NCI-H2171 treated with DMSO at 0.1 percent for 48 hours (cell line): ENCODE measurements at places on chromosomes 5 and 9.

DNA sequence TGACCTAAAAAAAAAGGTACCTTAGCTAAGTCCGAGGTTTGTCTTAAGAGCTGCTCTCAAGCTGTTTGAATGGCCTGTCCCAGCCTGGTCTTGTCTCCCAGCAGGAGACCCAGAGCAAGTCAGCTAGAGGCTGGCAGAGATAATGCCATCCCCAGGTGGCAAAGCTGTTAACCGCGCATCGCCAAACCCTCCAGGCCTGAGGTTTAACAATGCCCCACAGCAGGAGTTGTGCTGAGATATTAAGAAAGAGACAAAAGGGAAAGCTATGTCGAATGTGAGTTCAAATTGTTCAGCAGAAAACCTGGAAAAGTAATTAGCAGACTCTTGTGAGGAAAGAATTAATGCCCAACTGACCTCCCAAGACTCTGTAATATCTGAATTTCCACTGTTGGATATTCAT is 187.1 kb downstream of the FSTL4 start:
- DNase-seq = peak; percentile 6

GRCh38 chr5:141692533-141692888 is 10.5 kb upstream of the ARAP3 start:
- no peak for DNase-seq

DNA sequence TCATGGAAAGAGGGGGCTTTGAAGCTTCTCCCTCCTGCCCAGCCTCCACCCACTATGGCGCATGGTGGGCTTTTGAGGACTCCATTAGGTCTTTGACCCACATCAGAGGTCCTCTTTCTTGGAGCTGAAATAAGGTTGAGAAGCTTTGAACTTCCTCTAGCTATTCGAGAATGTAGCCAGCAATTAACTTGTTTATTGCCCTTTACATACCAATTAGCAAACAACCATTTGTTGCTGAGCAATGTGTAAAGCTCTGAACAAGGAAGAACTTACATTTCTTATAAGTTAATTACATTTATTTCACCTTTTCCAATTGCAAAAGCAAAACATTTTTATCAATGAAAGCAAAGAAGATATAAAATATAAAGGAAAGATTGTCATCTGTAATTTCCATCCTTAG is 30.5 kb upstream of the FOXB2 start:
- no peak for DNase-seq

DNA sequence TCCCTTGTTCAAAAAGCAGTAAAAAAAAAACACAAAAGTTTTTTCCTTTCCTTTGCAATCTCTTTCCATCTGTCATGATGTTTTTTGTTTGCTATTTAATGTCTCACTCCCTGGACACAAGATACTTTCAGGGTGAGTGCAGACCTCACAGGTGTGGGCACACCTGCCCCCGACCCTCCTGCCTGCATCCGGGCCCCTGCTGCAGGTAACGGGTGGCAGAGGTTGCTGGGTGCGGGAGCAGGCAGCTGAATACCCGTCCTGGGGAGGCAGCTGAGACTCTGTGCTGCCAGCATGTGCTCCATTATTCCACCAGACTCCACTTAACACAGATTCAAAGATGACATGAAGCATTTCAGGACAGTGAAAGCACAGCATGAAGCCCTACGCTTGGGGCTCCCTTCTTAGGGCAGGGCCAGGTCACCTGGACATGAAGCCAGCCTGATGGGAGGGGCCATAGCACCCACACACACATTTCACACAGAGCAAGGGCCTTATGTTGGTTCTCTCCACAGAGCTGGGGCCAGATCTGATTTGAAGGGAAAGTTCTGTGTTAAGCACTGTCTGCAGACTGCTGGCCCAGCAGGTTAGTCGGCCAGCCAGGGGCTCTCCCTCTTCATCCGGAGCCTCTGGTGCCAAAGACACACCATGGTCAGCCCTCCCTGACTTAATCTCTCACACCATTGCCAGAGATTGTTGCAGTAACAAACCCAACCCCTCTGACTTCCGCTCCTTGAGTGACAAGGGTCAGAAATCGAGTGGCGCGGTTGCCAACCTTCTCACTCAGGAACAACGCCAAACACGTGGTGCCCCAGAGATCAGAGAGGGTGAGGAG is 13.0 kb downstream of the NEK6 start:
- DNase-seq = peak; percentile 26

- peak; percentile 8 for DNase-seq
Observed at GRCh38 chr5:165209101-165209727, 1703.8 kb downstream of the MAT2B start.

- no peak for DNase-seq
Observed at GRCh38 chr5:88251048-88251711, 17.5 kb downstream of the TMEM161B start.

- no peak for DNase-seq
Observed at GRCh38 chr9:136175616-136176197, 29.2 kb downstream of the LHX3 start.

- DNase-seq = no peak
Observed at GRCh38 chr5:172110260-172110815, 77.7 kb downstream of the STK10 start.

GRCh38 chr5:35161652-35162273 is 68.5 kb downstream of the PRLR start:
- DNase-seq = no peak

DNA sequence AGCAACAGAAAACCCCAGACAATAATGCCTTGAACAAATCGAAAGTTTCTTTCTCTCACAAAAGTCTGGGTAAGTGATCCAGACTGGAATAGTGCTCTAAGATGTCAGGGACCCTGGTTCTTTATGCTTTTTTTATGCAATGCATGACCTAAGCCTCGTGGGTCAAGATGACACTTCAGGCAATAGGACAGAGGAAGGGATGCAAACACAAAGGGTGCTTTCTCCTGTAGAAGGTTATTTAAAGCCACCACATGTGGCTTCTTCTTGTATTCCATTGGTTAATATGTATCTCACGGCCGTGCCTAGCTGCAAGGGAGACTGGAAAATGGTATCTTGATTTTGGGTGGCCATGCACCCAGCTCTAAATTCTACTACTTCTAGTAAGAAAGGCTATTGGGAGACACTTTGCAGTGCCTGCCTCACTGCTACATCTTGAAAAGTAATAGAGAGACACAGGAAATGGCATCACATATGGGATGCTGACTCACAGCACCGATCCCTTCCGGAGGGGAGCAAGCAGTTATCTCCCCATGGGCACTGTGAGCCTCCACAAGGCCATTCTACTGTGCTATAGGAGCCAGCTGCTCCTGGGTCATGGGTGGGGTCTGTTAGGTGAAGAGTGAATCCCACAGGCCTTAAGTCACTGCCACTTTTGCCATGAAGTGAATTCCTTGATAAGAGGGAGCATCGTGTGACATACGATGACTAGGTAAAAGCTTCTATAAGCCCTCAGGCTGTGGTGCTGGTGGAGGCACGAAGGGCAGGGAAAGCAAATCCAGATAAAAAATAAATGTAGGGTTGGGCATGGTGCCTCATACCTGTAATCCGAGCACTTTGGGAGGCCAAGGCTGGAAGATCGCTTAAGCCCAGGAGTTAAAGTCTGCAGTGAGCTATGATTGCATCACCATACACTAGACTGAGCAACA is 32.5 kb upstream of the RAB14 start:
- no peak for DNase-seq

DNA sequence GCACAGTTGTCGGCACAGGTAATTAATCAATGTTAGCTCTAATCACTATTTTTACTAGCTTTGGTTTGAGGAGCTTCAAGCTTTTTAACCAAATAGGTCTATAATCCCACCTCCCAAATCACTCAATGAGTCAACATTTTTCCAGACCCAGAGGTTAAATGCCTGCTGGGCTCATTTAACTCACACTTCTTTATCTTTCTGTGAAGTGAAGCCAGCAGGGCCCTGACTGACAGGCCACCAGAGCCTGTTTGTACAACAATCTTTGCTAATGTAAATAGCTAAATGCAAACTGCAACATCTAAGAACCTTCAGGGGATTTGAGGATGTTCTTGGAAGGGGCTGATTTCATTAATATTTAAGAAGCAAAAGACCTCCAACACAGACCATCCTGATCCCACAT is 98.4 kb upstream of the NREP start:
- DNase-seq = no peak

GRCh38 chr9:35967042-35967441 is 9.1 kb upstream of the OR2S2 start:
- DNase-seq = no peak

DNA sequence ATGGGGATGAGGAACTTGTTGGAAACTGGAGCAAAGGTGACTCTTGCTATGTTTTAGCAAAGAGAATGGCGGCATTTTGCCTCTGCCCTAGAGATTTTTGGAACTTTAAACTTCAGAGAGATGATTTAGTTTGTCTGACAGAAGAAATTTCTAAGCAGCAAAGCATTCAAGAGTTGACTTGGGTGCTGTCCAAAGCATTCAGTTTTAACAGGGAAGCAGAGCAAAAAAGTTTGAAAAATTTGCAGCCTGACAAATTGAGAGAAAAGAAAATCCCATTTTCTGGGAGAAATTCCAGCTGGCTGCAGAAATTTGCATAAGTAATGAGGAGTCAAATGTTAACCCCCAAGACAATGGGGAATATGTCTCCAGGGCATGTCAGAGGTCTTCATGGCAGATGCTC is 682.3 kb upstream of the ST8SIA4 start:
- no peak for DNase-seq

- DNase-seq = no peak
Observed at GRCh38 chr5:146606893-146607292, 90.9 kb upstream of the GPR151 start.

DNA sequence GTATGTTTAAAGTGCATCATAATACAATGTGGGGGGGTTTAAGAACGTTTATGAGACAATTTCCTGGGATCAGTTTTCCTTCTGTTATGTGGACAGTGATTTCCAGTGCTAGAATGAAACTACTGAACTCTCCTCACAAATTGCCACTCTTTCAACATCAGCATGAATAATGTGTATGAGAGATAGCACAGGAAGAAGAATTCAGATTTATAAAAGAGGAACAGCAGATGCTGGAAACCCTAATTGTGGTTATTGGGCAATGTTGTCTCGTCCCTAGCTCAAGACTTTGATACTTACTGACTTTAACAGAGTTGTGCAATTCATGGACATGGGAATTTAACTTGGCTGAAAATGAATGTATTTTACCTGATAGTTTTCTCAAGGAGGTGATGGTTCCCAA is 410.8 kb upstream of the MEF2C start:
- DNase-seq = no peak

GRCh38 chr9:130470269-130470668 is 25.5 kb downstream of the ASS1 start:
- DNase-seq = no peak

DNA sequence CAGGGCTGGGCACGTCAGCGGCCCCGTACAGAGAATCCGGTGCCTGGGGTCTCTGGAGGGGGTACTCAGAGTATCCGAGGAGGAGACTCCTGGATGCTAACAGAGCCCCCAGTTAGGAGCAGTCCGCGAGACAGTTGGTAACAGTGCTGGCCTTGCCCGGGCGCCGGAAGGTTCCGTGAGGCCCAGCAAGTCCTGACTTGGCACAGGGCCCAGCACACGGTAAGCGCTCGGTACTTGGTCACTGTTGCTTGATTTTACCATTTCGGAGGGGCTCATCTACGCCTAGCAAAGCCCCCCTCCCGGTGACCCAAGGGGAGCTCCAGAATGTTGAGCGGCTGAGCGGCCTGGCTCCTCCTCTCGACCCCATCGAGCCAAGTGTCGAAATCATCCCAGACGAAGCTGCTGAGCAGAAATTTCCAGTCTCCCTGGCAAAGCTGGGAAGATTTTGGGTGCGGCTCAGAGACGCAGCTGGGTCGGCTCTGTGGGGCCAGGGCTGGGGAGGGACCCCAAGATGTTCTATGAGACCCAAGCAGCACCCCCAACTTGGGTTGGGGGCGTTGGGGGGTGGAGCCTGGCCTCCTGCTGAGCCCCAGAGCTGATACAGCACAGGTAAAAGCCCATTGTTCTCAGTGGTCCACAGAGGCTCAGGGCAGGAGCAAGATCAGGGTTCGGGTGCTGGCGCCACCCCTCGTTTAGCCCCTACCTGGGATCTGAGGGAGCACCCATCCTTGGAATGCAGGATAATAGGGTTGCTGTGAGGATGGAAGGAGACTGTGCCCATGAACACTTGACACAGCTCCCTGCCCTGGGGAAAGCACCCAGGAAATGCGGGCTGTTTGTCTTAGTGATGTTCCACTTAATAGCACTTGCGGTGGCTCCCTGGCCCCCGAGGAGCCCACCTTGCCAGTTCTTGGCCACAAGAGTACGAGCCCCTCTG is 137.2 kb downstream of the C9orf50 start:
- DNase-seq = peak; percentile 66

- no peak for DNase-seq
Observed at GRCh38 chr9:29325894-29326293, 1752.6 kb upstream of the C9orf72 start.

DNA sequence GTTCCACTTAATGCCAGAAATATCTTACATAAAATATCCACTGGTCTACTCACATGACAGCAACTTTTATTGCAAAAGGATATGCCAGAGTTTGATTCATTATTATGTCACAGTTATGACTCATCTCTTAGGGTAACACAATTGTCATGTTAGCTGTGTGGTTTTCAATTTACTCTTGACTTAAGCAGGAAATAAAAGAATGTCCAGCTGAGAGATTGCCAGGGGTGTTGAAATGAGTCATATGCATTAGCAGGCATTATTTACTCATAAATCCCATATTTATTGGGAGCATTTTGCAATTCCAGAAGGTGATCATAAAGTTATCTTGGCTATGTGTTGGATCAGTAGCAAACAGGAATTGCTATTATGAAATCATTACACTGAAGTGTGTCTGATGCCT is 1164.6 kb upstream of the CDH18 start:
- DNase-seq = no peak

GRCh38 chr9:91056917-91057316 is 255.3 kb downstream of the SYK start:
- DNase-seq = no peak

DNA sequence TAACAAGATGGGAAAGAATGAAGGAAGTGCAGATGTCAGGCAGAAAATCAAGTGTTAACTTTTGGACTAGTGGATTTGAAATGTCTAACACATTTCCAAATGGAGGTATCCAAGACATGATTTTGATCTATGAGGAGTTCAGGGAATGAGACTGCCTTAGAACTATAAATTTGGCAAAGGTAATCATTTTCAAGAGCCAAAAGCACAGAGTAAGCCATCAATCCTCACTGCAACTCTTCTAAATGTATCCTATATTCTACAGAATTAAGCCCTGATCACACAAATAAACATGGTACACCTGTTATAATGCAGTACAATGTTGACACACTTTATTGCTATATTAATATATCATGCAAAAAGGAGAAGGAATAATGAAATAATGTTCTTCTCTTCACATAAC is 55.6 kb downstream of the SETX start:
- no peak for DNase-seq

DNA sequence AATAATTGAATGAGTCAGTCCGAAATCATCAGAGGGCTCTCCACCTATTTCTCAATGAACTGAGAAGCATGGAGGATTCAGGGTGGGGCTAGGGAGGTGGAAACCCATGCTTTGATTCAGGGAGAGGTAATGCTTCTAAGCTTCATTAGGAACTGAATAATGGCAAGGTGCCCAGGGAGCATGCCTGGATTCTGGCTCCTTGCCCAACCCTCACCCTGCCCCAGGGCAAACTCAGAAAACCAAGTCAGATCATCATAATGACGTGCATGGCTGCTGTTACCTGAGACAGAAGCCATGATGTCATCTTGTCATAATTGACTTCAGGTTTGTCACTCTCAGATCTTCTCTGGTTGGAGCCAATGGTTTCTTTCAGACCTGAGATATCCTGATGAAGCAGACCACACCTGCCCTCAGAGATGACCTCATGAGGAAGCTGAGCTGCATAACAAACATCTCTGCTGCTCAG is 199.6 kb downstream of the SYK start:
- DNase-seq = peak; percentile 87

GRCh38 chr9:6302417-6302816 is 25.8 kb upstream of the TPD52L3 start:
- no peak for DNase-seq

GRCh38 chr9:34546834-34547827 is 24.3 kb upstream of the ENHO start:
- DNase-seq = peak; percentile 3
